Stimulated activated CD4-positive, alpha-beta T cell treated with anti-CD3 and anti-CD28 coated beads, Interleukin-1b, Interleukin-23, amount 100 ng/mL, for 1 hour (primary cell): ENCODE measurements at places on chromosomes 1 and 21.

GRCh38 chr21:31284797-31285397, 59.2 kb downstream of the TIAM1 start:
- no peak for DNase-seq

- no peak for DNase-seq
Measured at GRCh38 chr1:118927427-118928187, 60.5 kb downstream of the TBX15 start.

- no peak for DNase-seq
Measured at GRCh38 chr1:228872080-228872479, 136.8 kb downstream of the RHOU start.

- no peak for DNase-seq
Measured at GRCh38 chr1:3827813-3828307, 29.2 kb downstream of the CEP104 start.

- no peak for DNase-seq
Measured at GRCh38 chr1:95249916-95250315, 15.9 kb downstream of the RWDD3 start.

GRCh38 chr1:9294910-9295636, 2.4 kb downstream of the SPSB1 start:
- no peak for DNase-seq

DNA sequence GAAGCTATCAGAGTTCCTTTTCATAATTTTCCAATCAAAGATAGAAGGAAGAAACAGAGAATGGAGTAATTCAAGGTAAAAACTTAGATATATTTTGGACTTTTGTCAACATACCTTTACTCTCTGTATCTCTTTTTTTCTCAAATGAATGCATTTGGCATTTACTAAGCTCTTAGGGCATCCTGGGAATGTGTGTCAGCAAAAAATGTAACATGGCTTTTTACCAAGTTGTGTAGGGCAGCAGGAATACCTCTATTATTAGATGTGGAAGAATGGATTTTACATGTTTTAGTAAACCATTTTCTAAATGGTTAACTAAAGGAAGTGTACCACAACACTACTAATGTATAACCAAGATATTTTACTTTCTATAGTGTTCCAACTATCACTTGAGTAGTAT, 4.2 kb upstream of the COL11A1 start:
- no peak for DNase-seq

DNA sequence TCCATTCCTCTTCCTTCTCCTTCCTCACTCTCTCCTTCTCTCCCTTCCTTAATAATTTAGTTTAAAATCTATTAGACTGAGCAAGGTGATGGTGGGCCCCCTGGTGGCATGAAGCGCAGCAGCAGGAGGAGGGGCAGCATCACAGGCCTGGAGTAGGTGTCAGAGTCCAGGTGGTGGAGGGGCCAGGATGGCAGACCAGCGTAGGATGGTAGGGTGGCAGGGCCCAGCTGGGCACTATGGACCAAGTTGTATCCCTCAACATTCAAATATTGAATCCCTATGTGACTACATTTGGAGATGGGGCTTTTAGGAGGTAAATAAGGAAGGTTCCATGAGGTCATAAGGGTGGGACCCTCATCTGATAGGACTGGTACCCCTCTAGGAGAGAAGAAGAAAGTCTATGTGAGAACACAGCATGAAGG, 61.0 kb downstream of the WDR4 start:
- peak; percentile 36 for DNase-seq

GRCh38 chr1:56569661-56570060, 9.7 kb downstream of the PLPP3 start:
- no peak for DNase-seq

- DNase-seq, result no peak
Measured at GRCh38 chr1:228717081-228717480, 18.2 kb upstream of the RHOU start.

DNA sequence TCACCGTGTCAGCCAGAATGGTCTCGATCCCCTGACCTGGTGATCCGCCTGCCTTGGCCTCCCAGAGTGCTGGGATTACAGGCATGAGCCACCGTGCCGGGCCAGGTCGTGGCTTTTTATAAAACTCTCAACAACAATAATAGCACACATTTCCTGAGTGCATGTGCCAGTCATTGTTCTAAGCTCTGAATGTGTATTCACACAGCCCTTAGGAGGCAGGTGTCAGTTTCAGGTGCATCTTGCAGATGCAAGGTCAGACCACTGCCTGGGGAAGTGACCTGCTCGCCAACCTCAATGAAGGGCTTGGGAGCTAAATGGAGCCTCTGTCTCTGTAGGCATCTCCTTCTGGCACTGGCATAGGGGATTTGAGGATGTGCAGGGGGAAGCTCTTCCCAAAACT, 1.6 kb upstream of the LEFTY2 start:
- DNase-seq, result no peak

DNA sequence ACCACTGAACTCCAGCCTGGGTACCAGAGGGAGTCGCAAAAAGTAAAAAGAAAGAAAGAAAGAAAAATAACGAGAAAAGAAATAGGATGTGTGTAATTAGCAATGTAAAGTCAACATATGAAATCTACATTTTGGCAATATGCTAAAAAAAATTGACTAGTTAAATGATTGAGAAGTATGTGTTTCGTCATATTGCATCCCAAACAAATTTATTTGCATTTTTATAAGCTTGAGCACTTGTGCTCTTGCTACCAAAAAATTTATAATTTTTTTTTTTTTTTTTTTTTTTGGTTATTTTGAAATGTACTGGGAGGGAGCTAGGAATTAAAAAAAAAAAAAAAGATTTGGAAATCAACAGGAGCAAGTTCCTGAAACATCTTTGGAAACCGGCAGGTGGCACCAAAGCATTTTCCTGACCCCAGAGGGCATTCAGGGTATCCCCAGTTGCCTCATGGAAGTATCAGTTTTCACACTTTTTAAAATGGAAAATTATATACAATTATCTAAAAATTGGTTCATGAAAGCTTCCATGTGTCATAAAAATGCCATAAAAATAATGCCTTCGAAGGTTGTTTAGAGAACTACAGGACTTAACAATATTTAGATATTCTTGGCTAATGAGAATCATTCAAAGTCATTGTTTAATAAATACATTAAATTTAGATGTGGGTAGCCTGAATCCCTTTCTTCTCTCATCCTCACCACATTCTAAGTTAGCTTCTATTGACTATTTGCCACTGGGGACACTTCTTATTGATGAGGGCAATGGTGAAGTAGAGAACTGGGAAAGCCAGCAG, 4.8 kb upstream of the HEATR1 start:
- no peak for DNase-seq

- no peak for DNase-seq
Measured at GRCh38 chr21:39050841-39051587, 132.2 kb downstream of the PSMG1 start.

GRCh38 chr1:57741521-57741920, 317.7 kb upstream of the DAB1 start:
- no peak for DNase-seq

DNA sequence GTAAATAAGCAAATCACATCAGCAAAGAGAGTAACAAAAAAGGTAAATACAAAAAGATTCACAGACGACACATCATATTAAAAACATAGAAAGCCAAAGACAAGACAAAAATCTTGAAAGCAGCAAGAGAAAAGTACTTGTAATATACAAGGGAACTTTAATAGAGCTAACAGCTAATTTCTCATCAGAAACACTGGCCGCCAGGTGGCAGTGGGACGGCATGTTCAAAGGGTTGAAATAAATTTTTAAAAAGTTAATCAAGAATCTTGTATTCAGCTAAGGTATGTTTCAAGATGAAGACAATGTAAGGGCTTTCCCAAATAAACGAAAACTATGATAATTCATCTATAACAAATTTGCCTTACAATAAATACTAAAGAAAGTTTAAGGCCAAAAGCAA, 358.1 kb downstream of the LRRIQ3 start:
- DNase-seq, result no peak

DNA sequence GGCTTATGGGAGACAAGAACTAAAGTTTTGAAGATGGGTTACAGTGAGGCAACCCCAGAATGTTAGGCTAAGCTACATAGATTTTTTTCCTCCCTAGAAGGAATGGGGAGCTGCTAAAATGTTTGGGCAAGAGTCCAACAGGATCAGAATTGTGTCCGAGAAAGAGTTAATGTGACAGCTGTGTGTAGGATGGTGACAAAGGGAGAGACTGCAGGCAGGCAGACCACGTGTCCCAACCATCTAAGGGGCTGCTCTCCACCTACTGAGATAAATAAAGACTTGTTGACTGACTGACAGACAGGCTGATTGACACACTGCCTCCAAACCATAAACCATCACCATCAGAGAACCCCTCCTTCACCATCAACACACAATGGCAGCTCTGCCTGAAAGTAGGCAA, 133.7 kb upstream of the CTTNBP2NL start:
- no peak for DNase-seq

- DNase-seq, result no peak
Measured at GRCh38 chr1:64459743-64460142, 10.2 kb upstream of the CACHD1 start.

- no peak for DNase-seq
Measured at GRCh38 chr1:210908791-210909190, 225.2 kb downstream of the KCNH1 start.

- DNase-seq, result peak; percentile 16
Measured at GRCh38 chr1:54886724-54887664, at the start of gene DHCR24. Gene DHCR24 (minus strand): TSS chr1:54887195. CDS start chr1:54887119, 76 bp downstream.

DNA sequence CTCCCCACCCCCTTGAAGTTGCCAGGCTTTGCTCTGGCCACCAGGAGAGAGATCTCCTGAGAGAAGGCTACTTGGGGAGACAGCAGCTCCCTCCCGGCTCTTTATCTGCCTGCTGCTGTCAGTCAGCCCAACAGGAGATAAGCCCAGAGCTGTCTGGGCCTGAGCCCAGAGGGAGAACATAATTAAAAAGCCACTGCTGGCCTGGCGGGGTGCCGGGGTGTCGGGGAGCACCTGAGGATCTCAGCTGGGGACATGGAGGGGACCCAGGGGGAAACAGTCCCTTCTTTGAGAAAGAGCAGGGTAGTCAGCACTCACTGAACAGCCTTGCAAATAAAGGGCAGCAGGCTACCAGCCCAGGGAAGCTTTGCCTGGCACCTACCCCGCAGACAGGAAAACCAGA, 17.9 kb downstream of the VWA5B1 start:
- DNase-seq, result no peak

GRCh38 chr1:230070321-230071208, 3.5 kb downstream of the GALNT2 start:
- no peak for DNase-seq

DNA sequence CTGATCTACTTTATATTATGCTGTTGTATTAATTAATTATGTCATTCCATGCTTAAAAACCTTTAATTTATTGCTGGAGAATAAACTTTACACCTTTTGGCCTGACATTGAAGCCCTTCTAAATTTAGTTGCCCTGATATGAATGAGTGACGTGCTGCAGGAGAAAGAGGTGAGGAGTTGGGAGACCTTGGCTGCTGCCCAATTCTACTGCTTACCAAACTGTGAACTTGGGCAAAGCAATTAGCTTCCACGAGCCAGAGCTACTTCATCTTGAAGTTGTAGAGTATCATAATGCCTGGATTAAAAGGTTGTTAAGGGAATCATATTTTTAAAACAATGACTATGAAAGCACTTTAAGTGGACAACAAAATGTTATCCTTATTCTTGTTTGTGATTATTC, 126.8 kb upstream of the DEPDC1 start:
- no peak for DNase-seq

DNA sequence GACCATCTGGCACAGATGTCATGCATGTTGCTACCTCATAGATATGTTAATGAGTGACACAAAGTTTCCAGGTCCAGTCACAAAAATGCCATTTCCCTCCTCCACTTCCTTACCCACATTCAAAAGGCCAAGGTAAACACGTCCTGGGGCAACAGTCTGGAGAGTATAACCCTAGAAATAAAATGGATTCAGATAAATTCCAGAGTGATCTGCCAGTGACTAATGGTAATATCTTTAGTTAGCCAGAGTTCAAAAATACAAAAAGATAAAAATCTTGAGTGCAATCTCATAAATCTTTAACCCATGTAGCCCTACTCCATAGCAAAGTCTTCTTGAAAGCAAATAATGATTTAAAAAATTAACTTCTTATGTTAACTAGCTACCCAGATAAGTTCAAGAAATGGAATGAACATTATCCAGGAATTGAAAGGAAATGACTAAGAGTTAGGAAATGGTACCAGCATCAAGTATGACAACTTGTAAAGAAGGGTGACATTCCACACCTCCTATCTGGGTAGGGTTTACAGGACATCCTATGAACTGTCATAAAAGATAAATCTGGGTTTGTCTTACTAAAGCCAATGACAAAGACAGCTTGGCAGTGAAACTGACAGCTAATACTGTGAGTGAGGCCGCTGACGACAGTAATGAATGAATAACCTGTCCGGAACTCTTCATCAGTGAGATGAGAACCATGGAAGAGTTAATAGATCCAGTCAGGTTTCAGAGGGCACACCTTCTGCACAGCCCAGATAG, 18.1 kb downstream of the RGS2 start:
- no peak for DNase-seq

- no peak for DNase-seq
Measured at GRCh38 chr1:198132060-198132781, 24.6 kb upstream of the NEK7 start.

GRCh38 chr1:233261695-233262094, 33.8 kb downstream of the PCNX2 start:
- no peak for DNase-seq
